HCT116 (cell line): ENCODE measurements at places on chromosomes 5 and 9. TPM values are rescaled to one million over a fixed set of nuclear protein-coding genes. Genes with fewer than 3 reads are reported as not detected.

- no peaks in the 10 kb centered on the region for H3K36me3 ChIP-seq
- no peaks in the 10 kb centered on the region for H3K4me1 ChIP-seq
- H3K27ac ChIP-seq, result no peak overlapping the region
- DNase-seq, result no peak
- H3K27me3 ChIP-seq, result peaks cover 36% of the 10 kb centered on the region
- no peak overlapping the region for H3K4me3 ChIP-seq
These were observed 32.7 kb downstream of the PSD2 start for GRCh38 chr5:139828207-139828895.

GRCh38 chr5:177576169-177576568, 15.8 kb upstream of the TMED9 start:
- no peaks in the 10 kb centered on the region for H3K27me3 ChIP-seq
- no peak overlapping the region for H3K27ac ChIP-seq
- H3K4me1 ChIP-seq, result no peaks in the 10 kb centered on the region

GRCh38 chr5:151036556-151036955, 16.2 kb downstream of the GPX3 start:
- DNase-seq, result no peak
- H3K27me3 ChIP-seq, result no peaks in the 10 kb centered on the region
- H3K36me3 ChIP-seq, result peaks cover 13% of the 10 kb centered on the region; the same call in 1 of the 2 replicates
- peaks cover 4% of the 10 kb centered on the region; the same call in 1 of the 2 replicates for H3K4me1 ChIP-seq
- H3K4me3 ChIP-seq, result no peak overlapping the region

DNA sequence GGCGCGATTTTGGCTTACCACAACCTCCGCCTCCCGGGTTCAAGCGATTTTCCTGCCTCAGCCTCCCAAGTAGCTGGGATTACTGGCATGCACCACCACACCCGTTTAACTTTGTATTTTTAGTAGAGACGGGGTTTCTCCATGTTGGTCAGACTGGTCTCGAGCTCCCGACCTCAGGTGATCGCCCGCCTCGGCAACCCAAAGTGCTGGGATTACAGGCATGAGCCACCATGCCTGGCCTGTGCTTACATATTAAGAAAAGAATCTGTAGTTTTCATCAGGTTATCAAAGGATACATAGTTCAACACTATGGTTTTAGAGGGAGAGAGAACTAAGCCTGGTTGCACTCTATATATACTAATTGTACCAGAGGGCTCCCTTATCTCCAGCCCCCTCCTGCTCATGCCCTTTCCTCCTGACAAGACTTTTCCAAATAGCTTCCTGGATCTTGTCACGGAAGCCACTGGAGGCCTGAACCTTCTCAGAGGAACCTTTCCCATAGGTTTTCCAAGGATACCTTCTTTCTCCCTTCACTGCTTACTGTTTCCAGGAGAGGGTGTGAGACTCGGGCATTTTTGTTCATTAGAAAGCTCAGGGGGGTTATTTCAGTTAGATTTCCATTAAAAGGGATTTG, 53.1 kb downstream of the SLC44A1 start:
- no peak for DNase-seq
- H3K4me1 ChIP-seq, result peaks cover 17% of the 10 kb centered on the region
- no peak overlapping the region for H3K4me3 ChIP-seq
- H3K36me3 ChIP-seq, result 0 out of 2 replicates have a peak, but pooled peaks cover 2% of the 10 kb centered on the region

GRCh38 chr5:99998319-99998718, 536.9 kb upstream of the FAM174A start:
- no peak for DNase-seq
- H3K4me1 ChIP-seq, result no peaks in the 10 kb centered on the region
- H3K27me3 ChIP-seq, result no peaks in the 10 kb centered on the region; the same call in 1 of the 2 replicates
- H3K36me3 ChIP-seq, result no peaks in the 10 kb centered on the region
- no peak overlapping the region for H3K4me3 ChIP-seq
- no peak overlapping the region for H3K27ac ChIP-seq

DNA sequence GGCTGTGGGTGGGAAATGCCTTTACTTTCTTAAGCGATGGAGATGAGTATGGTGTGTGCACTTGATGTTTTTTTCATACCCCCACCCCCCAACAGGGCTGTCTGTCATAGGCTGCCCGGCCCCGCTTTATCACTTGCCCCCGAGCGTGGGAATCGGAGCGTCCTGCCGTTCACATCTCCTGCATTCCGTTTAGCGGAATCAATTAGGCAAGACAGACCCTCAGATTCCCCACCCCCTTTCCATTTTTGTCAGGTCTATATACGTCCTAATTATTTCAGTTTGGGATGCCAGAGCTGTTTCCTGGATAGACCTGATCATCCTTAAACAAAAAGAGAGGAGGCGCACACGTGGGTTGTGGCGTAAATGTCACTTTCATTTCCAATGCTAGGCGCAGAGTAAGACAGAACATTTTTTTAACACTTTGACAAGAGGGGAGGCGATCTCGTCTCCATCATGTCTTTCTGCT, 217.2 kb downstream of the MEF2C start:
- H3K27me3 ChIP-seq, result no peaks in the 10 kb centered on the region
- no peak for DNase-seq
- no peaks in the 10 kb centered on the region for H3K36me3 ChIP-seq
- peaks cover 8% of the 10 kb centered on the region for H3K4me1 ChIP-seq
- no peak overlapping the region for H3K27ac ChIP-seq

DNA sequence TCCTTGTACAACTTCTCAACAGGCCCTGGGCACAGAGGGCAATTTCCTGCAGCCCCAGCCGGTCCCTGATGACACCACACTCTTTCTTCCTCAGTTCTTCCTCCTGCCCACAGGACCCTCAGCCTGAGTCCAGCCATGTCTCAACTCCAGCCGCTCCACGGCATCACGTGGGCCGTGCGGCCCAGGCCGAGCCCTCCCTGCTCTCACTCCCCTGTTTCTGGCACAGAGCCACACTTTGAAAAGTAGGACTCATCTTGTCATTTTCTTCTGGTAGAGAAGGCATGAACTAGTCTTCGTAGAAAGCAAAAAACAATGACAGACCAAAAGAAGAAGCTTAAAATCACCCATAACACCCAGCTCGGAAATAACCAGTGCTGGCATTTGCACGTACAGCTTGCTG, 404.7 kb upstream of the IRX1 start:
- no peak overlapping the region for H3K4me3 ChIP-seq
- H3K27ac ChIP-seq, result no peak overlapping the region
- DNase-seq, result no peak
- no peaks in the 10 kb centered on the region for H3K27me3 ChIP-seq
- no peaks in the 10 kb centered on the region for H3K36me3 ChIP-seq

DNA sequence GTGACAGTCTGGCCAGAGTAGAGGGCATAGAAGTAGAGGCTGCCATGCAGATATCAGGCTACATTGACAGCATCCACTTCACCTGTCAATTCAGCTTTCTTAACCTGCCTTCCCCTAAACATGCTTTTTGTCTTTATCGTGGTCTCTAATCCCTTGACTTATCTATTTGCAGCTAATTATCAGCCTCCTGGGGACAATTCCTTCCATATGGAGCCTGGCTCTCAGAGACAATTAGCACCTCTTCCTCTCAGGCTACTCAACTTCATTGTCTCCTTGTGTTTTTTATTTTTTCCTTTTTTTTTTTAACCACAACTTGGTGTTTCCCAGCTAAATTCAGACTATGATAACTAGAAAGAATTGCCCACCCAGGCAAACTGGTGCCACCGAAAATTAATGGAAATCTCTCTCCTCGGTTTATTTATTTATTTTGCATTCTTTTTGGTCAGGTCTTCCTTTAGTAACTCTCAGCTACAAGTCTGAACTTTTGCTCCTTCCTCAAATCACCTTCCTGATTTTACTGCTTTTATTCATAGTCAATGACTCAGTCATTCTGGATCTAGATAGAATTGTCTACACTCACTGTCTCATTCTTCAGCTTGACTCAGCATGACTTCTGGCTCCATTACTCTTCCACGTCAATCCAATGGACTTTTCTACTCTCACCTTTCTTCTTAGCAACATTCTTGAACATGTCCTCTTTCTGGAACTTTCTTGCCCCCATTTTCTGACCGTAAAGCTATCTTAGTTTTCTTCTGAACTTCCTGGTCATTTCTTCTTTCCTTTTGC, 63.0 kb upstream of the BASP1 start:
- no peak overlapping the region for H3K27ac ChIP-seq
- H3K27me3 ChIP-seq, result 0 out of 2 replicates have a peak, but pooled peaks cover 7% of the 10 kb centered on the region
- H3K4me3 ChIP-seq, result no peak overlapping the region
- DNase-seq, result no peak

GRCh38 chr5:13659391-13659790, 285.1 kb downstream of the DNAH5 start:
- no peaks in the 10 kb centered on the region for H3K36me3 ChIP-seq
- H3K4me3 ChIP-seq, result no peak overlapping the region
- H3K27me3 ChIP-seq, result no peaks in the 10 kb centered on the region
- H3K27ac ChIP-seq, result no peak overlapping the region
- H3K4me1 ChIP-seq, result no peaks in the 10 kb centered on the region

GRCh38 chr5:178644826-178645545, 18.1 kb upstream of the CLK4 start:
- H3K4me3 ChIP-seq, result no peak overlapping the region
- H3K36me3 ChIP-seq, result no peaks in the 10 kb centered on the region
- no peak for DNase-seq
- no peak overlapping the region for H3K27ac ChIP-seq
- H3K4me1 ChIP-seq, result peaks cover 3% of the 10 kb centered on the region; the same call in 1 of the 2 replicates
- H3K27me3 ChIP-seq, result no peaks in the 10 kb centered on the region

- no peaks in the 10 kb centered on the region for H3K4me1 ChIP-seq
- H3K27ac ChIP-seq, result no peak overlapping the region
- no peak overlapping the region for H3K4me3 ChIP-seq
These were observed 744.2 kb downstream of the MTRR start for GRCh38 chr5:8613078-8613685.

- H3K36me3 ChIP-seq, result no peaks in the 10 kb centered on the region
- H3K4me1 ChIP-seq, result peaks cover 19% of the 10 kb centered on the region
- no peak overlapping the region for H3K27ac ChIP-seq
- no peak for DNase-seq
- no peak overlapping the region for H3K4me3 ChIP-seq
- H3K27me3 ChIP-seq, result no peaks in the 10 kb centered on the region
These were observed 1.7 kb upstream of the LTC4S start for GRCh38 chr5:179791881-179792611.

GRCh38 chr9:125887172-125887571, 140.0 kb downstream of the PBX3 start:
- H3K27ac ChIP-seq, result no peak overlapping the region
- no peak for DNase-seq
- peaks cover 3% of the 10 kb centered on the region; the same call in 1 of the 2 replicates for H3K4me1 ChIP-seq
- H3K4me3 ChIP-seq, result no peak overlapping the region
- no peaks in the 10 kb centered on the region for H3K36me3 ChIP-seq

- no peaks in the 10 kb centered on the region for H3K4me1 ChIP-seq
- H3K36me3 ChIP-seq, result no peaks in the 10 kb centered on the region
- peaks cover 8% of the 10 kb centered on the region; the same call in 1 of the 2 replicates for H3K27me3 ChIP-seq
- H3K4me3 ChIP-seq, result no peak overlapping the region
- no peak for DNase-seq
- H3K27ac ChIP-seq, result no peak overlapping the region
These were observed 349.2 kb downstream of the GADD45G start for GRCh38 chr9:89953824-89954615.

The PRSS3 gene
- total RNA-seq, result 66.3 TPM

The LHX6 gene
- total RNA-seq, result 4.1 TPM

The TRIM23 gene
- total RNA-seq, result 12.2 TPM

The BTNL8 gene
- total RNA-seq, result not detected

The NDUFB6 gene
- 68.9 TPM for total RNA-seq

The PPP1R26 gene
- 32.0 TPM for total RNA-seq
